Brain (organoid and tissue), 16 donors: ENCODE measurements at places on chromosomes 1 and 21.

- DNase-seq, result no peak
Observed at GRCh38 chr1:168092566-168093355, 44.0 kb downstream of the GPR161 start.

- DNase-seq, result no peak
Observed at GRCh38 chr1:36522021-36522420, 39.3 kb upstream of the CSF3R start.

GRCh38 chr1:169868978-169869377, 24.7 kb downstream of the SCYL3 start:
- DNase-seq, result peak; percentile 12

DNA sequence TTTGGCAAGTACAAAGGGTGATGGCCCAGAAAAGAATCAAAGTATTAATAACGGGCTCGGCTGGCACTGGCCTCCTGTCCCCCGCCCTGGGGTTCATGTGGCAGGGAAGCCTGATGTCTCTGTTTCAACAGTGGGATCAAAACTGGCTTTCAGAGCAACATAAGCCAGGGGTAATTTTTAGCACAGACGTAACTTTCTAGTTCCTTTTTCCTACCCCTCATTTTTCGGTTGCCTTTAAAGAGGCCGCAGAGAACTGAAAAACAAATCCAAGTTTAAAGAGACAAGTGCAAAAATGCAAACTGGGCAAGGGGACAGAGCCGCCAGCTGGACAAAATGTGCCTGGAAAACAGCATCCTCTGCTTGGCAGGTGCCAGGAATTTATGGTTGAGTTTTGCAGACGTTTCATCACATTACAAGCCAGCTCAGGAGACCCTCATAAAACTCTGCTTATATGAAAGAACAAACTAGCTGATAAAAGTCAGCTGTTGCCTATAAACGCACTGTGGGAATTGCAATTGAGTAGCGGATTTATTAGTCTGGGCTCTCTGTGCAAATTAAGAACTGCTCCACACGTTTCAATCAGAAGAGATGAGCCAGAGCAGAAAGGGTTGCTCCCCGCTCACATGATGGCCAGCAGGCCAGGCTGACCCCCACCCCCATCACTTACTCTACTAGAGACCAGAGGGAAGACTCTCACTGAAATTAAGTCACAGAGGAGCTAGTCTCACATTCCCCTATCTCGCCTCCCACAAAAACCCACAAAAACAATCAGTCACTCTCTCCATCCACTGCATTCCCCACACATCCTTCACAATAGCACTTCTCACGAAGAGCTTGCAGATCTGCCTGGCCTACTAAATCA, 15.8 kb upstream of the CDCA8 start:
- peak; percentile 75 for DNase-seq

DNA sequence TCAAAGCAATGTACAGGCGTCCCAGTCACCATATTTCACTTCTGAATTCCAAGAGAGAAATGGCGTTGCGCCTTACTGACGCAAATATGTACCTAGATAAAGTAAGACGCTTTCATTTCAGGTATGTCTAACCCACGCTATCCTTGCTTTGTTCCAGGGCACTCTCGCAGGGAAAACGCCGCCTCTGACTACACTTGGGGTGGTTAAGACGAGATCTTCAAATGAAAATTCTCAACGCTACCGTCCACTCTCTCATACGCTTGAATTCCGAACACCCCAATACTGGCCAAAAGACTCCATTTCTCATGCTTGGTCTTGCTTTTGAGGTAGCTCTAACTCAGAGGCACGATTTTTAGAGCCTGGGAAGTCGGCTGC, 736 bp upstream of the ZMPSTE24 start:
- no peak for DNase-seq

- DNase-seq, result no peak
Observed at GRCh38 chr21:34554227-34554626, 42.2 kb upstream of the KCNE1 start.

DNA sequence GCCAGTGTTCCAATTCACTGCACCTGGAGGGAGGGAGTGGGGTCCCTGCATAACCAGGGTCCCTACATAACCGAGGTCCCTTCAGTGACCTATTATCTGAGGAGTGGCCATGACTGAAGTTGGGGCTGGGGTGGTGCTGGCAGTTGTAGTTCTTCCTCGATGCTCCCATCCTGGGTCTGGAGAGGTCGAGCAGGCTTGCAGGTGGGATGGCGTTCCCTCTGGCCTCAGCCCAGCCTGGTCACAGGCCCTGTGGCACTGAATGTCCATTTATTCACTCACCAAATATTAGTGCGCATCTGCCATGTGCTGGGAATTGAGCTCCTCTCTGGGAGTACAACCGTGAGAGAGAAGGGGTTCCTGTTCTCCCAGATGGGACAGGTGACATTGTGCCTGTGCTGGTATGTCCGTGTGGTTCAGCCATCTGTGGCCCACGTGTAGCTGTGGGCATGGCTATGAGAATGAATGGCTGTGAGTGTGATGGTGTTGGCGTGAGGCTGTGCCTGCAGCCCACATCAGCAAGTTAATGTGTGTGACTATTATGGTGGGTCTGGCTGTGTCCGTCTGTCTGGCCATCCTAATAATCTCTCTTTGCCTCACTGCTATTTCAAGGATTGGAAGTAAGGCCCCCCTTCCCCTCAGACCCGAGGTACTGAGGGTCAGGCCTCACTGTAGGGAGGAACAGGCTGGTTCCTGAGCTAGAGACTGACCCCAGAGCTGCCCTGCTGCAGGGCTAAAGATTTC, 3.9 kb upstream of the SLC6A9 start:
- no peak for DNase-seq
